ENCODE measurements at places on chromosomes 1 and 21. TPM values are rescaled to one million over a fixed set of nuclear protein-coding genes. Genes with fewer than 3 reads are reported as not detected.

DNA sequence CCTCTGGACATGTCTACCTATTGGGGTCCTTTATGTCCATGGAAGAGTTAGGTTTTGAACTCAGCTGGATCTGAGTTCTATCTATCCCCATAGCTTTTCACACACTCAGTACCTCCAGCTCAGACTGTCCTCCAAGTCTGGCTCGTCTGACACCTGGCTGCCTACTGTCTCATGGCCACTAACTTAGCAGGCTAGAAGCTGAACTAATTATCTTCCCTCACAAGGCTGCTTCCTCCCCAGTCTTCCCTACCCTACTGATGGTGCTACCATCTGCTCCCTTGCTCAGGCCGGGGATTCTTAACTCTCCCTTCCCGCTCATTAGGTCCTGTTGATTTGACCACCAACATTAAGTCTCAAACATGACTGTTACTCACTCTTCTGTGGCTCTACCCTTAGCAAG, 13.4 kb downstream of the VANGL2 start:
- ATAC-seq: no peak

DNA sequence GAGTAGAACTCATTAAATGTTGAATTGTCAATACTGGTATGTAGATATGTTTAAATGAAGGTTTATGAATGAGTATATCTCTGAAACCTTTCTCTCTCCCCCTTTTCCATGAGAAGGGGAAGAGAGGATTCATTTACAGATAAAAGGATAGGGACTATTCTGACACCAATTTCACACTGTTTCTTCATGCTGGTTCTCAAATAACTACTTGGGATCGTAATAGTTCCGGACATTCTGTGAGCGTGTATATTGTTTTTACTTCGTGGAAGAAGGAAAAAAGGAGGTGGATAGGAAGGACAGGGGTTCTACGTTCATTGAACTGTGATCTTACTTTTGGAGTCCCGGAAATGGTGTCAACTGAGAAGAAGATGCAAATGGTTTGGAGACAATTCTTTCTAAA, 284.2 kb downstream of the GRIK1 start:
- ATAC-seq: no peak

DNA sequence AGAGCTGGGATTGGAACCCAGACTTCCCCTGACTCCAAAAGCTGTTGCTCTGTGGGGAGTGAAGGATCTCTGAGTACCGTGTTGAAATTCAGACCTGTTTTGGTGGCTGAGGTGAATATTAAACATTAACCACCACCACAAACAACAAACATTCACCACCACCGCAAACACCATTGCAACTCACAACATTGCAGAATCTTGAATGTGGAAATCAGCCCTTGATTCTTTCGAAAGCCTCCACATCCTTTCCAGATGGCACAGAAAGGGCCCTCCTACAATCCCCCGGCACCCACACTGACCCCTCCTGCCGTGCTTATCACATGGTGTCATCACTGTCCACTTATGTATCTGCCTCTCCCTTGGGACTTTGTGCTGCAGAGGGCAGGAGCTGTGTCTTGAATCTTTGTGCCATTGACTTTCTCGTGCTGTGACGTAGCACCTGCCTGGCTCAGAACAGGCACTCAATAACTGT, 1.4 kb downstream of the CDA start:
- no peak for ATAC-seq

Gene C8B
- total RNA-seq: not detected

Gene GPR37L1
- 0.12 TPM for total RNA-seq

Gene CHAF1B
- 5.4 TPM for total RNA-seq

Gene SH3GLB1
- total RNA-seq: 99.9 TPM

Gene HLX
- total RNA-seq: 0.48 TPM

Gene SPRR2A
- 5,244 TPM for total RNA-seq
